Activated effector memory CD4-positive, alpha-beta T cell treated with anti-CD3 and anti-CD28 coated beads, Interleukin-2, amount 50 U/mL, for 16 hours (primary cell): ENCODE measurements at places on chromosomes 11 and 22.

GRCh38 chr22:39109361-39109760 is 12.3 kb downstream of the APOBEC3H start:
- DNase-seq: no peak

- no peak for DNase-seq
Measured at GRCh38 chr22:21697880-21698279, 32.1 kb downstream of the PPIL2 start.

DNA sequence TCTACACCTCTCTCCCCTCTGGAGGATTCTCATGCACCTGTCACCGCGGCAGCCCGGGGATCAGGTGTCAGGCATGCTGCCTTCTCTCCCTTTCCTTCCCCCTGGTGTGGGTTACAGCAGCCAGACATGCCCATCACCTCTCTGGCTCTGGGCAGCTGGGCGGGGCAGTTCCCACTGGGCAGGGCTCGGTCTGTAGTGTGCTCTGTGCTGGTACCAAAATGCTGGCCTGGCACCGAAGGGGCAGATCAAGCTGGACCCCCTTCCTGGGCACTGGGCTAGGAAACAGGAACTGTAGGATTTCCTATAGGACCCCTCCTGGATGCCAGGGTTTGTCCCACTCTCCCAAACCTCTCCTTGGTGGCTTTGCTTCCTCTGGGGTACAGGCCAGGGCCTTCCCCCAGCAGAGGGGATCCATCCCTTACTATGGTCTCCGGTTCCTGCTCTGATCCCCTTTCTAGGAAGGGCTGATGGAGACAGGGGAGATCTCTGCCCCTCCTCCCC is 821 bp downstream of the GAL3ST1 start:
- DNase-seq: no peak

DNA sequence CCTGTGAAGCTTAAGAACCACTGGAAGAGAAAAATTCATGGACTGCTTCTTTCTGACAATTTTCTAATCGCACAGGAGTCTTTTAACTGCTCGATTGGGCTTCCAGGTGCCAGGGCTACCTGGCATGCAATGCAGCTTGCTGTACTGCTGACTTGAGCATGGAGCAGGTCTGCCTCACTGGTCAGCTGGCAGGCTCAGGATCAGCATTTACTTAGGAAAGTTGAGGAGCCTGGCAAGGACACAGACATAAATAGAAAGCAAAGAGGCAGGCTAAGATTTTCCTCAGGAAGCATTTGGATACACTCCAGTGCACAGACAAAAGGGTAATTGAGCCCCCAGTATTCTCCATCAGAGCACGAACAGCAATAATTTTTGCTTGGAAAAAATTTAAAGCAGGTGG is 163.5 kb downstream of the CSNK2A3 start:
- no peak for DNase-seq

DNA sequence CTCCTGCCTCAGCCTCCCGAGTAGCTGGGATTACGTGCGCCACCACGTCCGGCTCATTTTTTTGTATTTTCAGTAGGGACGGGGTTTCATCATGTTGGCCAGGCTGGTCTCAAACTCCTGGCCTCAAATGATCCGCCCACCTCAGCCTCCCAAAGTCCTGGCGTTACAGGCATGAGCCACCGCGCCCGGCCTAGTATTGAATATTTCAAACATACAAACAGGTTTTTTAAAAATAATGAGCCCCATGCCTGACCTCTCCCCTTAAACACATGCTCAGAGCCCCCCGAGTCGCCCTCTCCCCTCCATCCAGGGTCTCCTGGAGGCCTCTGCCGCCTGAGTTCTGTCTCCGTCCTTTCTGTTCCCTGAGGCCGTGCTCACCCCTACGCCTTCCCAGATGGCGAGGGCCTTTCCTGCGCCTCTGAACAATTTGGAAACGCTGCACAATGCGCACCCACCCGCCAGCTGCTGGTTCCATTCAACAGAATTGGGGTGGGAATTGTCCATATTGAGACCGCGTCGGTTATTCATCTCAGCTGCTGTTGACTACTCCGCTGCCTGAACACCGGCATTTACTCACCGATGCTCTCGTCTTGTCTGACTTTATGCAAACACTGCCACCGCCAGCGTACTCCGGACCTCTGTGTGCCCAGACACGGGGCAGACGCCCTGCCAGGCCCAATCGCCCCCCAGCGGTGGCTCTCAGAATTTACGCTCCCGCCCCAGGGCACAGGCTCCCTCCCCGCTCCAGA is 13.6 kb upstream of the RNH1 start:
- no peak for DNase-seq

DNA sequence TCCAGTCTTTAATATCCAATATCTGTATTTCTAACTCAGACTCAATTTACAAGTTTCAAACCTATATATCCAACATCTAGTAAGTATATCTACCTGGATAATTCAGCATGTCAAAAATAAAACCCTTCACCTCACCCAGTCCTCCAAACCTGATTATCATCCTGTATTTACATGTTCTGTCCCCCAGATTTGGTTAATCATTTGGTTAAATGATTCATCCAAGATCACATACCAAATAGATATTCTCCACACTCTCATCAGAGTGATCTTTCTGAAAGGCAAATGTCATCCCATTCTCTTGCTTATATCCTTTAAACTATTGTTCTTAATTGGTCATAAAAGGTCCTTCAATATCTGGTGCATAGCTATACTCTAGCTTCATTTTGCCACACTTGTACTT is 199.0 kb downstream of the SOX6 start:
- DNase-seq: no peak
